Stimulated activated CD8-positive, alpha-beta memory T cell treated with anti-CD3 and anti-CD28 coated beads, Interleukin-2, amount 100 ng/mL, for 1 hour (primary cell): ENCODE measurements at places on chromosomes 7 and 10.

- no peak for DNase-seq
These were observed 3.8 kb downstream of the NUDCD3 start for GRCh38 chr7:44486693-44487092.

DNA sequence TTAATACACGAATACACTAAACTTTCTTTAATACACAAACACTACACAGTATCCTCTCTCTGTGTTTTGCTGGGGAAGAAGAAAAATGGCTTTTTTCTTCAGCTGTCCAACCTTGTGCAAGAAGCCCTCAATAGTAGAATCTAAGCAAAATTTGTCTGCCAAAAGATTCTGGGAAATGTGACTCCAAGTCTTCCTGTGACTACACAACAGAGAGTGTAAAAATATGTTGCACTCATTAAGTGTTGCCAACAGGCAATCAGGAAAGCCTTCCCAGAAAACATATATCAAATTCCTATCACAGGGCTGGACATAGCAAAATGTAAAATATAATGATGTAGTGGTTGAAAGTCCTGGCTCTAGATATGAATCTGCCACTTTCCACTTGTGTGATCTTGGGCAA is 825.1 kb upstream of the ZWINT start:
- no peak for DNase-seq

DNA sequence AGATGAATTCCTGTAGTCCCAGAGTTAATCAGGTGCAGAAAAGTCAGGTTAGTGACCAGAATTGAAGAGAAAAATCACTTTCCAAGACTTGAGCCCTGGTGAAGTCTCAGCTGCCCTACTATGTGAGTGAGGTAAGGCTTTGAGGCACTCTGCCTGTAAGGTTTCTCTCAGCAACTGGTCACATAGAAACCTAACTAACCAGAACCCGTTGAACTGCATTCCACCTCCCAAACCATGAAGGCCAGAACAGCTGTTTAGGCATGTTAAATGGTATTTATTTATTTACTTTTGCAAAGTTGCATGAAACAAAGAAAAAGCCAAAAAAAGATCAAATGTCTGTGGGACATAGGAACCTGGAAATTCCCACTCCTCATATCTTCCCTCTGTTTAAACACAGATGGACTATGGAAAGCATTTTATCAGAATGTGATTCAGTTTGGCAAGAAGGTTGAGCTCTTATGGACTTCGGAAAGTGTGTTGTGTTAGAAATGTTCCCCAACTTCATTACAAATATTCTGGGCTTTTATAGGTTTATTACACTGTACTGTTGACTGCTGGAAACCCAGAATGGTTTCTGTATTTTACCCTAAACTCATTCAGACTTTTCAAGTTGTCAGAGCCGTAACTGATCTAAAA is 12.8 kb upstream of the GPR85 start:
- DNase-seq, result no peak

DNA sequence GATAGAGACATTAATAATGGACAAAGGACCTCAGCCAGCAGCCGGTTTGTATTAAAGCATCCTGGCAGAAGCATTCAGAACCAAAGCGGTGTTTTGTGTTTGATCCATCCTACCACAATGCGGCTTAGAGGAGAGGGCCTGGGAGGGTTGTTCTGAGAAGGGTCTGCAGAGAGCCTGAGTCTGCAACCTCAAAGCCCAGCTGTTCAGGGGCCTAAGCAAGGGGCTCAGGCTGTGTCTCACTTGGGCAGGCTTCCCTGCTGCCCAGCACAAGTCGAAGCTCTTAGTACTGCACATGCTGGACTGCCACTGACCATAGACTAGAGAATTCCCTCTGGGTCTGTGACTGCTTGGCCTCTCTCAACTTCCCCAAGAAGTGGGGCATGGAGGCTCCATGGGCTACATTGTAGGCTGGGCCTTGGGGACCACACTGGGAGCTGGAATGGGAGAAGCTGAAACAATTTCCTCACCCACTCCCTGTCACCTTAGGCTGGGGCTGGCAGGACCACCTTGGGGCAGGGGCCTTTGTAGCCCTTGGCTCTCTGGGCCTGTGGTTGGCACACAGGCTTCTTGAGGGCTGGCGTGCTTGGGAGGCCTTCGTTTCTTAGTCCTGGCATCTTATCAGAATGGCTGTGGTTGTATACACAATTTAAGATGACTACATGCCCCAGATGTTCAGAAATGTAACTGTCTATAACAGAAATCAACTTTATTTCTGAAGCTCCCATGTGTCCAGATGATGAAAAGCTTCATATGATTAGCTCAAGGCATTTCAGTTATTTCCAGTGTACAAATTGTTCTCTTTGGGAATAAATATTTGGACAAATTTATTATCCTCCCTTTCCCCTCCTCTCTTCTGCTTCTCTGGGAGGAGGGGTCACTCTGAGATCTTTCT is 44.5 kb downstream of the LRRC18 start:
- DNase-seq, result no peak

DNA sequence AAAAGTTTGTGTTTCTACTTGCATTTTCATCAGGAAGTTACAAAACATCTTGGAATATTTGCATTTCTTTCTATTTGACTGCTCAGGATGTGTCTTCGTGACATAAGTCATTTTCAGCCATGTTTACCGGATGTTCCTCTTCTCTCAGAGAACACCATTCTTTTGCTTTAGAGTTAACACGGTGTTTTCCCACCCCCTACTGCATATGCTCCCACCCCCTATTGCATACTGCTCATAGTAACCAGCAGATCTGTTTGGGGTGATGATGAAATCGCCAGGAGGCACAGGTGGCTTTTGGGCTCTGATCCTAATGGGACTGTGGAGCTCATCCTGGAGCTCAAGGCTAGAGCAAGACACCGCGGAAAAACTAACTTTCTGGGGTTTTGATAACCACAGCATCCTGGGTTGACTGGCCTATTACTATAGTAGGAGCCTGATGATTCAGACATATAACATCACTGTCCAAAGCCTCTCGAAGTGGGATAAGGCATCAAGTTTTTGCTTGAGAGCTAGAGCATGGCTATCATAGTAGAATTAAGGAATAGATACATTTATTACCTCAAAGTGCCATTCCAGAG is 65.1 kb upstream of the BET1 start:
- no peak for DNase-seq
